ENCODE measurements at places on chromosomes 6 and 20.

GRCh38 chr6:56807989-56808337 is 146.9 kb upstream of the BEND6 start:
- DNase-seq: no peak

GRCh38 chr6:165826487-165827189 is 163.6 kb upstream of the PDE10A start:
- DNase-seq: no peak

GRCh38 chr6:165219629-165220028 is 89.8 kb downstream of the C6orf118 start:
- DNase-seq: no peak

DNA sequence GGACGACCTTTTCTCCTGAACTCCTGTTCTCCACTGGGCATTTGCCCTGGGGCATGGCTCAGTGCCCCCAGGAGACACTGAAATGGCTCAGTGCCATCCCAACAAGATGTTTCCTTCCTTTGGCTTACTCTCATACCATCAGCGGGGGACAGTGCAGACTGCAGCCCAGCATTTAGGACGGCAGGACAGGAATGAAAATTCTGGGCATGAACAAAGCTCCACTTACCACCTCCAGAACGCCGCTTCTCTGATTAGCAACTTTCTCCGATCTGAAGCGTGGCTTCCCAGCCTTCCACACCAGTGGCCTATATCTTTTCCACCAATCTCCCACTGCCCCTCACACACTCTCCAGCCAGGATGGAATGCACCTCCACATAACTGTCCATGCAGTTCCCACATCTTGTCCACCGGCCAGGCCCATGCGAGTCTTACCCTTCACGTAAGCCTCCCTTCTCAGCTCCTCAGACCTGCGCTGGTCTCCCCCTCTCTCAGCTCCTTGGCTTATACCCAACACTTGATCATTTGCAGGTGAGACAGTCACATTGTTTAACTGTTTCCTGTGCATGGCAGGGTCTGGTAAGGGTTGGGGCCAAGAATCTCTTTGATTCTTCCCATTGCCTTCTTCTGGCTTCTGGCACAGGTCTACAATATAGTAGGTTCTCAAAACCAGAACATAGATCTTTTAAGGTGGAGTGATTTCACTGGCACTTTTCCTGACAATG is 114.5 kb downstream of the FYN start:
- no peak for DNase-seq

- no peak for DNase-seq
Observed at GRCh38 chr6:16800942-16801341, 39.7 kb upstream of the ATXN1 start.

- no peak for DNase-seq
Observed at GRCh38 chr6:118663993-118664985, 12.9 kb upstream of the CEP85L start.

GRCh38 chr6:163170294-163170883 is 244.1 kb upstream of the QKI start:
- no peak for DNase-seq

Measured in activated naive CD4-positive, alpha-beta T cell (primary cell).